ENCODE measurements at places on chromosomes 2 and 18.

DNA sequence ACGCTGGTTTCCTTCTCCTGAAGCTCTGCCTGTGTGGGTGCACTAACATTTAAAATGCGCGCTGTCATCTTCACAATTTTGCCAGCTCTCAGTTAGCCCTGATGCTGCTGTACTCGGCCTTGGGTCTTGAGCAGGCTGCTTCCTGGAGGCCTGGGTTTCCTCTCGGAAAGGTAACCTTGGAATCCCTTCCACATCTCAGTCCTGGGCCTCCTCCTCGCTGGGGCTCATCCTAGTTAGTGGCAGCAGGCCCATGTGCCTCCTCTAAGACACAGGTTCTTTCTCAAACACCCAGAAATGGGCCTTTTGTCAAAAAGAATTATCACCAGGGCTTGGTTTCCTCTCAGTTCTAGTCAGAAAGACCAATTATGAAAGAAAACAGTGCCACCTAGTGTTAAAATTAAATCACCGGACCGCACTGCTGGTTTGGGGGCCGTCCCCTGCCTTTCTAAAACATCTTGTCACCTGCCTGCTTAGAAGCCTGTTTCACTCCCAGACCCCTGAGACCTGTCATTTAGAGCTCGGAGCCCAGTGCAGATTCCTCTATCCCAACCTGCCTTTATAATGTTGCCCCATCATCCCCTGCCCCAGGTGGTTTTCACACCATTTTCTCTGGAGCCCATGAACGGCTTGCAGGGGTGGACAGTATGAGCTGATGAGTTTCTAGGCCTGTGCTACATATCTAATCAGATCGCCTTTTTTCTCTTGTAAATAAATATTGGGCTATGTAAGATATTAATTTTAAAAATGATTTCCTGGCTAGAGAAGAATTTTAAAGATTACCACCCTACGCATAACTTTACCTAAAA is 42.4 kb downstream of the HK2 start:
- DNase-seq, result peak; percentile 33

DNA sequence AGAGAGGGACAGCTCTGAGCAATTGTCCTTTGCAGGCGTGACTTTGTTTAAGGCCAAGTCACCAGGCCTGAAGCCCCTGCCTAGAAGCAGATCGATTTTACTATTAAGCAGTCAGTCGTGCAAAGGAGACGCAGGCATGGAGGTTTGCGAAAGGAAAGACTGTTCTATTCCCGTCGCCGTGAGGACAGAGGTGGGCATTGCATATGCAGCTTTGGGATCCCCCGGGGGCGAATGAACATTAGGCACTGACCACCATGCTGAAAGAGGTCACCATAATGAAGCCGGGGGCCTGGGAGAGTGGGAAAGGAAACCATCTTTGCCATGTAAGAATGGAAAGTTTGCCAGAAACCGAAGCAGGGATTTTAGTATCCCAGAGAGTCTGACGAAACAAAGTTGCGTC is 231.6 kb downstream of the BCL11A start:
- DNase-seq, result no peak

GRCh38 chr2:44866152-44866551 is 75.3 kb upstream of the SIX3 start:
- no peak for DNase-seq

DNA sequence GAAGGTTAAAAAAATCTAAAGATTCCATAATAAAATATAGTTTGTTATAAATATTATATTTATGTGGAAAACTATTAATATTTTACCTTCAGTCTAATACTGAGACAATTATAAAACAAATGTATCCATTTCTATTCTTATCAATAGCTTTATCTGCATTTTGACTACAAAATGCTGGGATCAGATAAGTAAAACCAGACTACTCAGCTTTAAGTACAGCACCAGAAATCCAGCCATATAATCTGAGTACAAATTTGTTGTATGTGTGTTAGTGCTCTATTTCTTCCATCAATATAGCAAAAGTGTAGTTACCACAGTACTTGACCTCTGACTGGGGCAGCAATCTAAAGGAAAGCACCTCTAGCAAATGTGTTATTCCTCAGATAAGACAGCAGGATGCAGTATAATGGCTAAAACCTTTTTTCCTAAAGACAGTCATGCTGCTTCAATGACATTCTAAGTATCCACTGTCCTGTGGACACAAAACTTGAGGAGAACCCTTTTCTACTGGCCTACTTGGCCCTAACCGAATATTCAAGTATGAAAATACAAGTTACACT is 68.1 kb downstream of the OLA1 start:
- DNase-seq, result no peak

DNA sequence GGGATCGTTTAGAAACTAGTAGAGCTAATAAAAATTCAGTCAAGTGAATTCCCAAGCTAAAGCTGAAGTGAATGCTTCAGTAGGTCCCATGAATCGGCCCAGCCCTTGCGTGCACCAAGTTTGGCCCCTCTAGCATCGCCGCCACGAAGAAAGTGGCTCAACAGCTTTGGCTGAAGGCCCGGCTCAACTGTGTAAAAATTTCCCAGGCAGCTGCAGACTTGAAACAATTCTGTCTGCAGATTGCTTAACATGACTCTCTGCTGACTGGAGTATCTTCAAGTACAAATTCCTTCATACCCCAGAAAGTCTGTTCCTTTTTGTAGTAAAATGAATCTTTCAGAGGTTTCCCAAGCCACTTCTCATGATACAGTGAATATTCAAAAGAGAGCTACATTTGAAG is 32.7 kb downstream of the ALMS1 start:
- DNase-seq, result no peak

GRCh38 chr2:174106736-174107135 is 141.6 kb upstream of the SP3 start:
- DNase-seq, result no peak

DNA sequence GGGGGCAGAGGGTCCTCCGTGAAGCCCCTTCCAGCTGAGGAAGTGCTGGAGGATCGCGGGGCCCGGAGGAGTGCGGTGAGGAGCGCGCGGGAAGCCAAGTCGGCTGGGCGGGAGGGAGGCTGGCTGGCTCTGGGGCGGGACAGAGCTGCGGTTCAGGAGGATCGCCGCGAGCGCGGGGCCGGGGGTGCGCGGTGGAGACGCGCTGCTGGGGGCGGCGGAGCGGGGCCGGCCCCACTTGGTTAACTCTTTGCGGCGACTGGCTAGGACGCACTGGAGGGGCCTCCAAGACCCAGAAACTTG is 464 bp downstream of the CYBRD1 start:
- DNase-seq, result no peak

DNA sequence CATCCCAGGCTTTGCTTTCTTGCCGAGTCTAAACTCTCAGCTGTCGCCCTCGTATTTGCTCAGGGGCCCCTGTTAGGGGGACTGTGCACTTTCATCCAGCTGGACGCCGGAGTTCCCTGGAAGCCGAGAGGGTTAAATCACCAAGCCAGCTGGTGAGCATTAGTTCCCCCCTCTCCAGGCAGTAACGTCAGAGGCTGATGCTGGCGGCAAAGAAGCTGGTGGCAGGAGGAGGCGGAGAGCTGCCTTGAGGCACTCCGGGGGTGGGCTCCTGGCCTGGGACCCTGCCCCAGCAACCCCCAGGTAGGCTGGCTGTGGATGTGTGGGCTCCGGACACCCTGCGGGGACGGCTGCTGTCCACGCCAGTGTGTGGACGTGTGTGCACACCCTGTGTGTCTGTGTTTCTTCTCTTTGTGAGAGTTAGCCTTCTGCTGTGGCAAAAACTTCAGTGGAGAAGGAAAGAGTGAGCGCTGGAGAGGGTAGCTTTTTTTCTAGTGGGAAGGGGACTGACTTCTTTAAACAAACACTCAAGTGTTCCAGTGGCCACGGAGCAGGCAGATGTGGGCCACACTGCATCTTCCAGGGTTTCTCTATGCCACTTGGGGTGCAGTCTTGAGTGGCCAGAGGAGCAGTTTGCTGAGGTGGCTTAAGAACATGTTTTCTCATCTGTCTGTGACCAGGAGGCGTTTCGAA is 84.7 kb downstream of the GLI2 start:
- no peak for DNase-seq

GRCh38 chr2:160247296-160248035 is 47.4 kb upstream of the ITGB6 start:
- no peak for DNase-seq

- no peak for DNase-seq
Observed at GRCh38 chr18:34771958-34772357, 61.9 kb downstream of the DTNA start.

GRCh38 chr18:3526421-3527354 is 76.7 kb downstream of the TGIF1 start:
- DNase-seq, result no peak

DNA sequence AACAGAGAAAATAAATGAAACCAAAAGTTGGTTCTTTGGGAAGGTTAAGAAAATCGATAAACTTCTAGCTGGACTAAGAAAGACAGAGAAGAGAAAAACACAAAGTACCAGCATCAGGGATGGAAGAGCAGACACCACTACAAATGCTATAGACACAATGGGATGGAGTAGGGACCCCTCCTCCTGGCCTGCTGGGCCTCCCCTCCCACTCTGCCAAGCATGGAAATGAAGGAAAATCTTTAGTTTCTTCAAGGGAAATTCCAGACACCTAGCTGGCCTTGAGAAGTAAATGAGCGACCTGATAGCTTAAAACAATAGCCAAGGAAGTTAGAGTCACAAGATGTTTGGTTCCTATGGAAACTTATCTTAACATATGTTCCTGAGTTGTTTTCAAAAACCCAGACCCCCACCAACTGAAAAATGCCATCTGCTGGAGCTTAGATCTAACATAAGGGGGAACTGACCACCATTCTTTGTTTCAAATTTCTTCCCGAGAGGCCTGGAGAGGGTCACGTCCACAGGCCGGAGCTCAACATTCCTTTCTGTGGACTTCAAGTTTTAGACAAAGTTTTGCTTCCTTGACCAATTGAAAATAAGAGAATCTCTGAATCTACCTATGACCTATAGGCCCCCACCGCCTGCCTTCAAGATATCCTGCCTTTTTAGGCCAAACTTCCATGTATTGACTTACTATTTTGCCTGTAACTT is 101.9 kb downstream of the BIN1 start:
- no peak for DNase-seq

DNA sequence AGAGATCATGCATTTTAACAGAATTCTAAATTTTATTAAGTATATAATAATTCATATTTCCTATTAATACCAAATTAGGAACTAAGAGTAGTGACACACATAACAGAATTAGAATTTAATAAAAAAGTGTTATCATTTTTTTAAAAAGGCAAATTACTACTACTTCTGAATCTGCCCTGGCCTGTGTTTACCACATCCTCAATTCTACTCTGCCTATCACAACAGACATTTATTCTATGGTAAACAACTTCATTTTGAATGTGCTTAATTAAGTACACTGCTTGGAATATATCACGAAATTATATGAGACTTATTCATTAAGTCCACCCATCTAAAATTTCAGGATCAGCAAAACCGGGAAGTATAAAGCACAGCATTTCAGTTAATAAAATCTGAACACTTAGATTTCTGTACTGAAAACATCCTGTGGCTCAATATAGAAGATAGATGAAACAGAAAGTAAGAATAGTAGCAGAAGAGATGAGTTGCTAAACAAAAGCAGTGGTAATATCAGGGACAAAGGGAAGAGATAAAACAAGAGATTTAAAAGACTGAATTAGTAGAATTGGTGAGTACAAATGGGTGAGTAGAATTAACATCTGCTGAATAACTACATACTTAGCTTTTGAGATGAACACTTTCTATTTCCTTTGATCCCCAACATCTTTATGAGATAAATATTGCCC is 3.7 kb downstream of the SMC6 start:
- DNase-seq, result no peak

DNA sequence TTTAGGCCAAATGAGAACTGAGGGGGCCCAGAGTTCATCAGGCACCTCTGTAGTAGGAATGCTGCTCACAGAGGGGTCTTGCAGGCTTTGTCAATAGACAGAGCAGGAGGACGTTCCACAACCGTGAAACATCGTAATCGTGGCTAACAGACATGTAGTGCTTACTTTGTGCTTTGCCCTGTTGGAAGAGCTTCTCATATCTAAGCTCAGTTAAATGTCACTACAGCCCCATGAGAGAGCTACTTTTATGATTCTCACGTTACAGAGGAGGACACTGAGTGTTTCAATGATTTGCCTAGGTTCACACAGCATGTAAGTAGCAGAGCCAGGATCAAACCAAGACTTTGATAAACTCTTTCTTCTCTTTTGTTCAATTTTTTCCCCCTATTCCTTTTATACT is 136.6 kb downstream of the MYCN start:
- no peak for DNase-seq

DNA sequence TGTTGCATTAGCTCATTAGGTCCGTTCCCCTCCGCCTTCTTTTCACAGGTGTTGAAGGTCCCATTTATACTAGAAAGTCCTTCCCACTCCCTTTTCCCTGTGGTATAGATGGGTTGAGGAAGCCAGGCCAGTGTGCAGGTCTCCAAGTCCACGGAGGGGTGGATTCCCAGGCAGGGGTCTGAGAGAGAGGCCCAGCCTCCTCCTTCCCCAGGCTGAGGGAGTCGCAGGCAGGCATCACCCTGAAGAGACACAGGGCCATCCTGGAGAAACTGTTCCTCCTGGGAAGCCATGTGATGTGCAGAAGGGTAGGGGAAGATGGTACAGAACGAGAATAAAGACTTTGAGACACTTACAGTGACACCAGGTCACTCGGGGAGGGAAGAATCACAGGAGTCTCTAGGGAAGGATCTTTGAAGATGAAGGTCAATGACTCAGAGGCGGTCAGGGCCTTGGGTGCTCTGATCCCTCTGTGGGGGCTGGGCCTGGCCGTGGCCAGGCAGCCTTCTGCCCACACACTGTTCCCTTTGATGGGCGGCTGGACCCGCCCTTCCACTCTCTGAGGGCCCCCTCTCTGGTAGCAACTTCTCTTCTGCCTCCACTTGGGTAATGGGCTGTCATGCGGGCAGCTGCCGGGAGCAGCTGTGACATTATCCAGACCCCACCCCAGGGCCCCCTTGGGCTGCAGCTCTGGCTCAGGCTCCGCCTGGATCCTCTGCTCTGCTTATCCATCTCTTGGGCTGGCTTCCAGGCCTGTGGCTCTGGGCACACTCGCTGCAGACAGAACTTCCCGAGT is 45.1 kb downstream of the RHOB start:
- DNase-seq, result no peak

- no peak for DNase-seq
Observed at GRCh38 chr2:141610564-141611175, 520.1 kb downstream of the LRP1B start.

DNA sequence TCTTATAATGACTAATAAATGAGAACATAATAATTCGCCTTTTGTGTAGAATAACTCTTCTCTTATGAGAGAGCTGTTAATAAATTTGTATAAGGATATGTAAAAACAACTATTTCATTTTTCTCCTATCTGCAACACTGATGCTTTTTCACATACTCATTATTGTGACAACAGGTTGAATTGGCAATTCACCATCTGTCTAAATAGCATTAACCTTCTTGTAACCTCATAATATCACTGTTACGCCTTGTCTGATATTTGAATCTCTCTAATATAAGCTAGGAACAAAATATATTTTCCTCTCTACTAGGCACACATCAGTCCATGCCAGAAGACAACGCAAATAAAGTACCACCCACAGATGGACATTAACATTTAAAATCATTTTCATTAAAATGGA is 938.9 kb downstream of the CPS1 start:
- DNase-seq, result no peak

- DNase-seq, result no peak
Observed at GRCh38 chr18:49212819-49213218, 247.6 kb downstream of the DYM start.

Measured in stimulated activated naive B cell treated with anti-CD40 and anti-IgM and Interleukin-4, amounts not matched to agents 10 μg/mL and 1 μg/mL and 100 μg/mL, for 72 hours (primary cell).